Stimulated activated naive CD4-positive, alpha-beta T cell treated with Interleukin-2 at 50 U/mL for 16 hours (primary cell): ENCODE measurements at places on chromosomes 7 and 10.

- no peak for DNase-seq
Measured at GRCh38 chr7:121591926-121592325, 195.8 kb upstream of the FAM3C start.

GRCh38 chr7:86320341-86320740 lies 323.4 kb upstream of the GRM3 start:
- no peak for DNase-seq

DNA sequence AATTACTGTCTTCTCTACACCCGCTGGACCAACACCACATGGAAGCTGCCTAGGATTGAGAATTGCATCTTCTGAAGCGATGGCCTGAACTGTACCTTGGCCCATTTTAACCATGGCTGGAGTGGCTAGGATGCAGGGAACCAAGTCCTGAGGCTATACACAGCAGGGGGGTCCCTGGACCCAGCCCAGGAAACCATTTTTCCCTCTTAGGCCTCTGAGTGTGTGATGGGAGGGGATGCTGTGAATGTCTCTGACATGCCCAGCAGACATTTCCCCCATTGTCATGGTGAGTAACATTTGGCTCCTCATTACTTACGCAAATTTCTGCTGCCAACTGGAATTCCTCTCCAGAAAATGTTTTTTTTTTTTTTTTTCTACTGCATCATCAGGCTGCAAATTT lies 822.7 kb downstream of the PCDH15 start:
- DNase-seq, result no peak

GRCh38 chr10:73765066-73765465 lies 16.8 kb upstream of the CHCHD1 start:
- DNase-seq, result no peak

- no peak for DNase-seq
Measured at GRCh38 chr10:121942749-121943416, 15.1 kb upstream of the ATE1 start.

DNA sequence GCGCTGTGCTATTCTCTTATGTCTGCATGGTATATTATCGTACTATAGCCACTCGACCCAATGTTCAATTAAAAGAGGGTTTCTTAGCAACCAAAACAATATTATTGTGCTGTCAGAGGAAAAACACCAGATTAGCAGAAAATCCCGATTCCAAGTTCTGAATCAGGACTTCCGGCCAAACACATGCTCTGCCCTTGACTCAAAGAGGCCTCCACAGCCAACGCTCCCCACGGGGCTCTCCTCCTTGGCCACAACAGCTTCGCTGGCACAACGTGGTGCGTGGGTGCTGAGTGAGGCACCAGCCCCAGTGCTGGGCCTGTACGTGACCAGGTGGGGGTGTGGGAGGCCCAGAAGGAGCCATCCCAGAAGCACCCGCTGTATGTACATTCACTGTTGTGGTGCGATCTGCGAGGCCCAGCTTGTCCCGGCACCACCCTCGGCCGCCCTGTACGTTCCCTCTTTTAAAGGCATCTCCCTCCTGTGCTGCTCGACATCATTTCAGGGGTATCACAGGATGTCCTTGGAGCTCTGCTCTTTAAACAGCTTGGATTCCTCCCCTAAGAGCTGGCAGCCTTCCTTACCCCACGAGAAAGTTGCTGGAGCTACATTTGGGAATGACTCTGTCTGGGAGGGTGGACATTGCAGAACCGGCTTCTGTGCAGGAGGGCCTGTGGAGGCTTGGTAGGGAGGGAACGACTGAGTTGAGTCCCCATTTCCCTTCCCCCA lies 736.2 kb downstream of the PARD3 start:
- no peak for DNase-seq

DNA sequence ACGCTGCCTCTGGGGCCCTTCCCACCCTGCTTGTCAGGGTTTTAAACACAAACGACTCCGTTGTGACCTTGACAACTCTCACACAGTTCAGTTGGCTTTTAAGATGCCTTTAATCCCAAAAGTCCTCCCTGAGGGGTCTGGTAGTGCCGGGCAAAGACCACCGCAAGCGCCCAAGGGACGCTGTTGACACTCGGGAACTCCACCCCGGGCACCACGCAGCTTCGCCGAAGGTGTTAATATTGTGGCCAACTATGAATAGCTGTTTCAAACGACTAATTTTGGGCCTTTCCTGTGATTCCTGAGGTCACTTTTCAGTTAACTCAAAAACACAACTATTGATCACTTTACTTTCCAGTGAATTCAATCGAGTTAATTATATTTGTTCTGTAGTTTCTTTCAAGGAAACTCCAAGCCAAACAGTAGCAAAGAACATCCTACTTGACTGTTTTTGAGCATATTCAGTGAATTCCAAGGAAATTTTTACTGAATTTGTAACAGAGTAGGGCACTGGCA lies 958 bp upstream of the ESYT2 start:
- DNase-seq, result no peak

DNA sequence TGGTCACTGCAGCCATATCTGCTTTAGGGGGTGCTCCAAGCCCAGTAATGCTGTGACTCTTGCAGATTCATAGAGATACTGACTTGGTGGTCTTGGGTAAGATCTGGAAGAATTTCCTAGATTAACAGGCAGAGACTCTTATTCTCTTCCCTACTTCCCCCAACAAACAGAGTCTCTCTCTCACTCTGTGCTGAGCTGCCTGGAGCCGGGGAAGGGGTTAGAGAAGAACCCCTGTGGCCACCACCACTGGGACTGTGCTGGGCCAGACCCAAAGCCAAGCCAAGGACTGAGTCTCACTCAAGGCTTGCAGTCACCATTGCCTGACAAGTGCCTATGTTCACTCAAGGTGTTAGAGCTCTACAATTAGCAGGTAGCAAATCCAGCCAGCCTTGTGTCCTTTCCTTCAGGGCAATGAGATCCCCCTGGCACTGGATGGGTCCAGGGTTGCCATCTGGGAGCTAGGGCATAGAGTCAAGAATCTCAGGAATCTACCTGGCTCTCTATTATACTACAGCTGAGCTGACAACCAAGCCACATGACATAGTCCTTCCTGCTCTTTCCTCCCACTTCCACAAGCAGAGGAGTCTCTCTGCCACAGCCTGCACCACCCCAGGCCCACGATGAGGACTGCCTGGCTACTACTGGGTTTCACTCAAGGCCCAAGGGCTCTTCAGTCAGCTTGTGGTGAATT lies 41.4 kb upstream of the TECTB start:
- DNase-seq, result no peak

DNA sequence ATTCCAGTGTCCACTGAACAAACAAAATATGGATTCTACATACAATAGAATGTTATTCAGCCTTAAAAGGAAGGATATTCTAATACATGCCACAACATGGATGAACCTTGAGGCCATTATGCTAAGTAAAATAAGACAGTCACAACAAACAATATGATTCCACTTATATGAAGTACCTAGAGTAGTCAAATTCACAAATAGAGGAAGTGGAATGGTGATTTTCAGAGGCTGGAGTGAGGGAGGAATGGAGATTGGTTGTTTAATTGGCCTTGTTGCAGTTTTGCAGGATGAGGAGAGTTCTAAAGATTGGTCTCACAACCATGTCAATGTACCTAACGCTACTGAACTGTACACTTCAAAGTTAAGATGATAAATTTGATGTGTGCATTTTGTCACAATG lies 119.6 kb downstream of the CHN2 start:
- no peak for DNase-seq

DNA sequence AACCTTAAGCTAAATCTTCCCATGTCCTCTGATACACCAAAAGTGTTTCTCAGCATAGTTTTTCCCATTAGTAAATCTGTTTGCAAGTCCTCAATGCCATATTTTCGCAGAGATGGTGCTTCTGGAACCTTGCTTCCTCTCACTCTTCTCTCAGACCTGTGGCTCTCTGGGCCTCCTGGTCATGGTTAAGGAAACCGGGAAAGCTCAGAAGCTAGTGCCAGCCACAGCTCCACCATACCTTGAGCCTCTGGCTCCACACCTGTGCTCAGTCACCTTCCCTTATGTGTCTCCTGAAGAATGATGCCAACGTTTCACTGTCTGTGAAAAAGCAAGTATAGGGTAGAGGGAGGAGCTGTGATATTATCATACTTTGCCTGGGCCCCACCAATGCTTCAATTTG lies 149.6 kb downstream of the CYP26A1 start:
- no peak for DNase-seq

DNA sequence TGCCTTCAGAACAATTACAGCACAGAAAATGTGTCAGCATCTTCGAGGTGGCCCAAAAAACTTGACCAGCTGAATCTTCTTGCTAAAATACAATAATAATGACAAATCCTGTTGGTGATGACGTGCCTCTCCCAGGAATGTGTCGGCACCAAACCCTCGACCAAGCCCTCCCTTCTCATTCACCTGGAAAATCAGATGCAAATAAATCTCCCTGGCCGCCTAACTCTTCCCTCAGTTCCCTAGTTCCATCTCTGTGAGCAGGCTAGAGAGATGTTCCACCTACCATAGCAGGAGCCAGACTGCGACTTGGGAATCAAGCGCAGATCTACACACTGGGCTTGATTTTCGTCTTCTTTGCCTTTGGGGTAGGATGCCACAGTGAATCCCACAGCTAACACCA lies 4.1 kb downstream of the PRSS1 start:
- DNase-seq, result no peak

- no peak for DNase-seq
Measured at GRCh38 chr10:86644794-86645445, 9.4 kb upstream of the OPN4 start.

DNA sequence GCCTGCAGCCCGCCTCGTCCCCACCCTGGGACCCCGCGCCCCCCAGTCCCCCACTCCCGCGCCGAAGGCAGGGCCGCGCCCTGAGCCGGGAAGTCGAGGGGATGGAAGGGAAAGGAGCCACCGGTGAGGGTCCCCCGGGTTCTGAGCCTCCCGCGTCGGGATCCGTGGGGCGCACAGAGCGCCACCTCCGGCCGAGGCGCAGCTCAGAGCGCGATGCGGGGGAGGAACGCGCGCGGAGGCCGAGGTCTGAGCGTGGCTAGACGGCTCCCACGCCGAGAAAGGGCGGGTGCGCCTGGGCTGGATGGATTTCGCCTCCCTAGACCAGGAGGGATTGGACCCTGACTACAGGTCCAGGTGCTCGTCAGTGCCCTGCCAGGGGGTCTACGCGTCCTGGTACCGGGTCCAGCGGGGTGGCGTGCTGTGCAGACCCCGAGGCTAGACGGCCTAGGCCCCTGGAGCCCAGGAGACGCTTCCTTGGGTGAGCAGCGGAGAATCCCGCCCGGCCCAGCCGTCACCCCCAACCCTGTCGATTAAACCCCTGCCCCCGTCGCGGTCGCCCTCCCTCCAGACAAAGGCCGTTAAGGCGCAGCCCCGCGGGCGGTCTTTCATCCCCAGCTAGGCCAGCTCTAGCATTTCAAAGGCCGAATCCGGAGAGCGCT lies 986 bp upstream of the PDGFA start:
- DNase-seq, result no peak

DNA sequence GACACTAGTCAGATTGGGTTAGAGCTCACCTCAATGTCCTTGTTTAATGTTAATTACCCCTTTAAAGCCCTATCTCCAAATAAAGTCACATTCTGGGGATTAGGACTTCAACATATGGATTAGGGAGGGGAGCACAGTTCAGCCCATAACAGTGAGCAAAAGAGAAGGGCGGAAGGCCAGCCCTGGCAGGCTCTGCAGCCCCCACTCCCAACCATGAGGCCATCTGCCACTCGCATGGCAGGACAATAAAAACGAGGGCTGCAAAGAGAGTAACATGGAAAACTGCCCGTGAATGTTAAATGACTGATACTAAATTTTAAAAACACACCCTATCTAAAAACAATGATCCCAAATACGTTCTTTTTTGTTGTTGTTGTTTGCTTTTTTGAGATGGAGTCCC lies 38.7 kb downstream of the RGS10 start:
- DNase-seq, result no peak

DNA sequence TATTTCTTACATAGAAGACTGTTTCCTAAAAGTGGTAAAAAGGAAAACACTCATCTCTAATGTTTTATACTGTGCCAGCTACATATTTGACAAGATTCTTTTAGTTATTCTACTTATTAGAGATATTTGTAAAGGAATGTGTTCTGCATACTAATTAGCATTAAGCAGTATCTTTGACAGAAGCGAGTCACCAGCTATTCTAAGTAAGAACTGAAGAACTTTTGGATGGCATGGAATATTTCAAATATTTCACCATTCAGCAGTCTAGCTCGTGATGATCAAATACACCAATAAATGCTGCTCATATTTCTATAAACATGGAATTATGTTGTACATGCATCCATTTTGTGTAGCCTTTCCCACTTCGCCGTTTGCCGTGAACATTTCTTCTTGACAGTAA lies 241.6 kb upstream of the TCF7L2 start:
- no peak for DNase-seq

GRCh38 chr10:88253622-88254021 lies 329.5 kb downstream of the RNLS start:
- DNase-seq, result no peak

DNA sequence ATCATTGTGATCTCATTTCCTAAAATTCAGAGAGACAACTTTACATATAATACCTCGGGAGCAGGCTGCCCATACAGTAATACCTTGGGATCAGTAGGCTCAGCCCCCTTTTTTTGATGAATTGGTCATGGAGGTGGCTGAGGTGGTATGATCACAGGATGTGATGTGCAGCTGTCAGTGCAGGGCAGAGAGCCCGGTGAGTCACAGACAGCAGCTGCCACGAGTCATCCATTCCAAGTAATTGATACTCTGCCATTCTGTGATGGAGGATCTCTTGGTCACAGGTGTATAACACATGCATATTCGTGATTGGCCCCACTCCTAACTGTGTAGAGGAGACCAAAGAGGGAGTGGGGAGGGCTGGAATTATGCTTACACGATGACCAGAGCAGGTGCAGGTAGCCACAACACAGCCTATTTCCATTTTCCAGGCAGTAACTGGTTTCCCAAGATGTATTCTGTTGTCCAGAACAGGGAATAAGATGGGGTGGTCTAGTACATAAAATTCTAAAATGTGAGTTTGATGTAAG lies 14.1 kb downstream of the NRCAM start:
- DNase-seq, result no peak

GRCh38 chr10:101060951-101061623 lies 702 bp upstream of the KAZALD1 start:
- DNase-seq, result peak; percentile 87

DNA sequence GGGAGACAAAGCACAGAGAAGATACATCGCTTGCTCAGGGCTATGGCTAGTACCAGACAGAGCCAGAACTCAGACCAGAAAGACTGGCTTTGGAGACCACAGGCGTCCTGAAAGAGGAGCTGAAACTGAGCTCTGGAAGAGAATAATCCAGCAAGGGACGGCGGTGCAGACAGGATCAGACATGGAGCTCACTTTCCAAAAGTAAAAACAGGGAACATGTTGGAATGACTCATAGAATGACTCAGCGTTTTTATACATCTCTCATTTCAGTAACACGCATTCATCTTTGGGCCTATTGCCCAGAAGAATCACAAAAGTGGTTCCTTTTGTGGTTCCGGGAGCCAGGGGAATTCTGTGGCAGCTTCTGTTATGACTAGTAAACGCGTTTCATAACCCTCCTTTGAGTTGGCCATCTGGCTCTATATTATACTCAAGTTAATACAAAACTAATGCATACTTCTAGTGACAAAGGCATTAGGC lies 37.2 kb downstream of the PLEKHS1 start:
- no peak for DNase-seq

DNA sequence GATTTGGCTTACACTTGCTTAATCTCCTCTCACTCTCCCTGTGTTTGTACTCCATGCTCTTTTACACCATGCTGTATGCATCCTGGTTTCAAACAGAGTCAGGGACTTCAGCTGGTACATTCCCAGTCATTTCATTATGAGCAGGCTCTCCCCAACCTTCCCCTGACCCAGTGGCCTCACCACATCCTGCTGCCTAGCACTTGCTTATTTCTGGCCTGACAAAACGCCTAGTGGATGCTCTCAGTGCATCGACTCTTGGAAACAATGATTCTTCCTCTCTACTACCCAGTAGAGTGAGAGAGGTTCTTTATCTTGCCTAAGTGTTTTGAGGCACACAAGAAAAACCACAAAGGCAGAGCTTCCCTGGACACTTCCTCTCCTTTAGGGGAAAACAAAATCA lies 63.4 kb downstream of the CAV1 start:
- no peak for DNase-seq
